Left forelimb (tissue), 1 donor: ENCODE measurements at places on chromosomes 12 and 14.
A peak's percentile ranks its signal among the peaks of the same experiment; 100 is the strongest.

- DNase-seq, result peak; percentile 55
Observed at GRCh38 chr12:131091413-131091975, 137.8 kb downstream of the ADGRD1 start.

GRCh38 chr14:63547798-63548335, 4.7 kb upstream of the PPP2R5E start:
- no peak for DNase-seq

DNA sequence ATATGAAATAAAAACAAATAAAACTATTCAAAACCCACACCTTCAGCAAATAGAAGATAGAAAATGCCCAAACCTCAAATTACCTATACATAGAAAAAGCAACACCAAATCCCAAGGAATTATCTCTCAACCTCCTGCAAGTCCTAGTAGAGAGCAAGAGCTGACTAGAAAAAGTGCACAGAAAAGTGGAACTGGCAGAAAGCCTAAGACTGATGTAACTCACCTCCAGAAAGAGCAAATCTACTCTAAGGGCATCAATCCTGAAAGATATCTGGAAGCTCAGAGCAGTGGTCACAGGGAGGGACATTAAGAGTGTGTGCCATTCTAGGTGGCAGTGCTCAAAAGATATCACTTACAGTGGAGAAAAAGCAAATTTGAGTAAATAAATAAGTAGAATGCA, 62.1 kb upstream of the PLEKHG7 start:
- no peak for DNase-seq

GRCh38 chr12:42945927-42946326, 356.4 kb upstream of the PRICKLE1 start:
- DNase-seq, result no peak

DNA sequence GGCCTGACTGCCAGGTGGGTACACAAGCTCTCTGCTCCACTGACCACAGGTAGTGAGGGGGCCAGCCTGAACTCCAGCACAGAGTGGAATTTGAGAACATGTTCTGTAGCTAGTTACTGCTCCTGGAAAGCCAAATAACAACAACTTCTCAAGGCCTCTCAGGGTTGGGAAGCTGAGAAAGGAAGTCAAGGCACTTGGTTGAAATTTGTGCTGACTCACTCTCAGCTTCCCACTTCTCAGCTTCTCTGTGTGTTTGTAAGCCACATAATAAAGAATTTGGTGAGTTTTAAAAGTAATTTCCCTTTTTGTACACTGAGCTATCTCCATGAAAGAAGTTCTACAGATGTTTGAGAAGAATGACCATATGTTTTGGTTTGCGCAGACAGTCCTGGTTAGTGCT, 234.9 kb downstream of the KTN1 start:
- DNase-seq, result no peak

- DNase-seq, result no peak
Observed at GRCh38 chr14:72863216-72864006, 30.5 kb downstream of the DPF3 start.

DNA sequence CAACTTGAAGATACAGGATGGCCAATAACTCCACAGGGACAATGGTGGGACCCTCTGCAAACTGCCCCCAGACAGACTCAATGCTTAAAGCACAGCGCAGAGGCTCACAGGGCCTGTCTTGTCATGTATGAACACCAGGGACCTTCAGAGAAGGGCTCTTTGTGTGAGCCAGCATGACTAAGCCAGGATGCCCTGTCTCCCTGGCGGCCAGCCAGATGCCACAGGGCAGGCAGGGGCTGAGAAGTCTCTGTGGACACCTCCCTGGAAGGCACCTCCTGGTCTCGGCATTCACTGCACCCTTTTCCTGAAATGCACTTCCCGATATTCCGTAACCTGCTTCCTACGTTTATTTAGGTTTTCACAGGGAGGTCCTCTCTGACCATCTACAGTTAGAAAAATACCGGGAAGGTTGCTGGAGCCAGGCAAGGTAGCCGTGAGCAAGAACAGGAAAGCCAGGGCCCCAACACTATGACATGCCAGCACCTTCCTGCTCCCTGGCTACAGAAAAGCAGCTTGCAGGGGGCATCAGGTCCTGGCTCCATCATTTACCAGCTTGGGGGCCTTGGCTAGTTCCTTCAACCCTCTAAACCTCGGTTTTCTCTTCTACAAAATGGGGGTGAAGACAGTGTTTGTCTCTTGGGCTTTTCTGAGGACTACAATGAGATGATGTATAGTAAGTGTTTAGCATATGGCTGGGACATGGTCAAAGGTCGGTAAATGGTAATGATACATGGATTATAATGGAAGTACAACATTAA, 65.0 kb downstream of the PITPNM2 start:
- DNase-seq, result no peak

- DNase-seq, result no peak
Observed at GRCh38 chr14:92936085-92936484, 13.1 kb downstream of the CHGA start.

DNA sequence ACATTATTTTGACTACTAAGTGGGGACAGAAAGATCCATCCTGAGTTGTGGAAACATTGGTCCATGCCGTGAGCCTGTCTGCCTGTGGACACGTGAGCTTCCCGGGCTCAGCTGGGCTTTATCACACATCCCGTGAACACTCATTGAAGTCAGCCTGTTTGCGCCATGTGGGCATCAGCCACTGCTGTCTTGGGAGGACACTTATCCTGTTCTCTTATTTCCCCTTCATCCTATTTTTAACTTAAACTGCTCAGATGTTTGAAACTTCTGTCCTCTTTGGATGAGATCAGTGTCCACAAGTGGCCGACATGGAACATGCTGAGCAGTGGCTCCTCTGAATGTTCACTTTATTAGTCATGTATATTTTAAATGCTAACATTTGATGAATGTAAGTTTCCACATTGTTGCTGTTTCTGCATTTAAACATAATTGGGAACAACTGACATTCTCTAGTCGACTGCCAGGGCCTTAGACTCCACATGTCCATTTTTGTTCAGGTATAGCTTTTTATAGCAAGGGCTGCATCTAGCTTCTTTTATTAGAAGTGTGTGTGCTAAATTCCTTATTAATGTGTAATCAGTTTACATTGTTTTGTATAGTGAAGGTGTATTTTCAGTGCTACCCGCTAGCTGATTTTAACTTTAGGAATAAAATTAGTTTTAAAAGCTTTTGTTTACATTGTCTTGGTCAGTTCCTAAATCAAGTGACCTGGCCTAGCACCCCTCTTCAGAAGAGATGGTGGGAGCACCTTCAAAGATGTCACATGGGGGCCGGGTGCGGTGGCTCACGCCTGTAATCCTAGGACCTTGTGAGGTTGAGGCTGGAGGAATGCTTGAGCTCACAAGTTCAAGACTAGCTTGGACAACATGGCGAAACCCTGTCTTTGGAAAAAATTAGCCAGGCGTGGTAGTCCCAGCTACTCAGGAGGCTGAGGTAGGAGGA, 24.0 kb downstream of the RNF34 start:
- no peak for DNase-seq

GRCh38 chr12:105948331-105948730, 190.4 kb downstream of the NUAK1 start:
- DNase-seq, result no peak

DNA sequence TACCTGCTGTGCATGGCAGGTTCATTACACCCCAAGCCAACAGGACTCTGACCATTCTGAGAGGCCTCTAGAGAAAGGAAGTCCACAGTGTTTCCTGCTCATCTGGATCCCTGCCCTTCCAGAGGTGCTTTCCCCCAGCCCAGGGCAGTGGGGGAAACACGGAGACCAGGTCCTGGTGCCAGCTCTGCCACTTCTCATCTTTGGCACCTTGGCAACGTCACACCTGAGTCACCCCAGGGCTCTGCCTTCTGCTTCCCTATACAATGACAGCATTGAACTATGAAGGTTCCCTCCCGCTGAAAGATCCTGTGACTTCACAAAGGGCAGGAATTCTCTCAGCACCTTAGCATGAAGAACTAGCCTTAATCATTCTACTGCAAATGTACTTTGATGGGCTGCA, 74.9 kb downstream of the ANO2 start:
- no peak for DNase-seq
